ENCODE measurements at places on chromosomes 11 and 22.

DNA sequence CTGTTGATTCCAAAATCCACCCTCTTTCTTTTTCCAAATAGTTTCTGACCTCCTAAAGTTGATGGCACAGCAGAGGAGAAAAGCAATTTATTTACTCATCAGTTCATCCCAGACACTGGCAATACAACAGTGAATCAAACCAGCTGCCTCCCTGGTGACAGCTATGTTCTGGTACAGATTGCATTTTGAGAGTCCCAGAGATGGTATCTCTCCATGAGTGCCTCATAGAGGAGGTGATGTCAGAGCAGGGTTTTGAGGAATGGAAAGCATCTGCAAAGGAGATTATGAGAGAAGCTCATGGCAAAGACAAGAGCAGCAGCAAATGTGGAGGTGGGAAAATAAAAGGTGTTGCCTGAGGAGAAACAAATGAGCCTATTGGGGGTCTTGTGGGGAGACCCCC is 377.2 kb downstream of the MN1 start:
- DNase-seq, result no peak

DNA sequence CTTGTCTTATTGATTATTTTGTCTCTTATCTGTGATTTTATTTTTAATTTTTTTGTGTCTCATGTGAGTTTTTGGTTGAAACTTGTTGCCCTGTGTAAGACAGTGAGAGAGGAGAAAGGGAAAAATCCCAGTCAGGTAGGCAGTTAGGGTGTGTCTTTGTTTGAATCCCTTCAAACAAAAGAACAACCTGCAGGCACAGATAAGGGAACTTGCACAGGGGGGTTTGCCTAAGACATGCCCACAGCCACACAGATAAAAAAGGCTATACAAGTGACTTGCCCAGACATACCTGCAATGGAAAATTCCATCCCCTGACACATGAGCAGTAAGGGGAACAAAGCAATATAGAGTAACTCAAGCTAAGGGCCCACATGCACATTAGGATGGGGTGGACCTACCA is 127.8 kb upstream of the PLET1 start:
- no peak for DNase-seq

GRCh38 chr22:40418366-40419201 is 48.2 kb downstream of the SGSM3 start:
- no peak for DNase-seq

- DNase-seq, result no peak
Observed at GRCh38 chr11:18468961-18469360, 13.3 kb downstream of the LDHAL6A start.

DNA sequence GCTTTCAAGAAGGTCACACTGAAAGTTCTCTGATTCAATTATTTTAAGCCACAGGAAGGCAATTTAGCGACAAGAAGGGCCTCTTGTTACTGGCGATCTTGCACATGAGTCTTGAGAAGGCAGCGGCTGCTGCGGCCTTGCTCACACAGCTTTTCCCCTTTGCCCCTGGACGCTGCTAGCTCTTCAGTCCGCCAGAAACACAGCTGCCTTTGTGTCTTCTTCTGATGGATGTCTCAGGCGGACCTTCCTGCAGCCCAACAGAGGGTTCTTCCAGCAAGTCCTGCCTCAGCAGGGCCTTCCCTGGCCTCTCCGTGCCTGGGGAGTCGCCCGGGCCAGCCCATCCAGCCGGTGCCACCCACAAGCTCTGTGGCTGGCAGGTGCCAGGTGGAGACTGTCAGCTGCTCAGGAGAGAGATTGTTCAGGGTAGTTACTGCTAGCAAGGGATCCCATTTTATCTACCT is 59.4 kb downstream of the PKNOX2 start:
- DNase-seq, result no peak

DNA sequence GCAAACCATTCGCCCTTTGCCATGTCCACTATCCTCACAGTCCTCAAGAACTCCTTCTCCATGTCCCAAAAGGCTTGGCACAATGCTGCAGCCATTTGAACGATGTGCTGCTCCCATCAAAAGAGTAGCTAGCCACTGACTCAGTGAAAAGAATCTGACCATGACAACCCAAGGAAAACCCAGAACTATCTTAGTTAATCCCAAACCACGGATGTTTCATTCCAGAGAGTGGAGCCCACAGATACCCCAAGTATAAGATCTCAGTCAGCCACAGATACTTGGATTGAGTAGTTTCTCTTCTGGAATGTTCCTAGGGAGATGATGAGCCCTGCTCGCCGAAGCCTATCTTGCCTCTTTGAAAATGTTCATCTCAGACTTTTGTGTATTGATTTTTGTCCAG is 176.9 kb downstream of the NAV2 start:
- no peak for DNase-seq

All from urinary bladder (tissue), 4 donors.